ENCODE measurements at places on chromosomes 1 and 21.

GRCh38 chr1:29517251-29518086 is 281.1 kb downstream of the PTPRU start:
- DNase-seq, result no peak

- no peak for DNase-seq
These were observed 702.8 kb downstream of the PTPRU start for GRCh38 chr1:29939079-29939478.

DNA sequence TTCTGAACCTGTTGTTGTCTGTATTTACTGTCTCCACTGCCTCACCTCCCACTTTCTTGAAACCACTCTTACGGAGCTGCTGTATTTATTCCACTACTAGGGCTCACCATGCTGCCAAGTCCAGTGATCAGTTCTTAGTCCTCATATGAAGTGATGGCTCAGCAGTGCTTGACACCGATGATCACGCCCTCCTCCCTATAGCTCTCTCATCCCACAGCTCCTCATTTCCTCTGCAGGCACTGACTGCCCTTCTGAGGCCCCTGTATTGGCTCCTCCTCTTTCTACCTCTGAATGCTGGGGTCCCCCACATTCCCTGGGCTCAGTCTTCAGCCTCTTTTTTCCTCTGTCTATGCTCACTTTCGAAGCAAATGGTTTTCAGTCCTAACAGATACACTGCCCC is 3.4 kb downstream of the CLCA1 start:
- no peak for DNase-seq

DNA sequence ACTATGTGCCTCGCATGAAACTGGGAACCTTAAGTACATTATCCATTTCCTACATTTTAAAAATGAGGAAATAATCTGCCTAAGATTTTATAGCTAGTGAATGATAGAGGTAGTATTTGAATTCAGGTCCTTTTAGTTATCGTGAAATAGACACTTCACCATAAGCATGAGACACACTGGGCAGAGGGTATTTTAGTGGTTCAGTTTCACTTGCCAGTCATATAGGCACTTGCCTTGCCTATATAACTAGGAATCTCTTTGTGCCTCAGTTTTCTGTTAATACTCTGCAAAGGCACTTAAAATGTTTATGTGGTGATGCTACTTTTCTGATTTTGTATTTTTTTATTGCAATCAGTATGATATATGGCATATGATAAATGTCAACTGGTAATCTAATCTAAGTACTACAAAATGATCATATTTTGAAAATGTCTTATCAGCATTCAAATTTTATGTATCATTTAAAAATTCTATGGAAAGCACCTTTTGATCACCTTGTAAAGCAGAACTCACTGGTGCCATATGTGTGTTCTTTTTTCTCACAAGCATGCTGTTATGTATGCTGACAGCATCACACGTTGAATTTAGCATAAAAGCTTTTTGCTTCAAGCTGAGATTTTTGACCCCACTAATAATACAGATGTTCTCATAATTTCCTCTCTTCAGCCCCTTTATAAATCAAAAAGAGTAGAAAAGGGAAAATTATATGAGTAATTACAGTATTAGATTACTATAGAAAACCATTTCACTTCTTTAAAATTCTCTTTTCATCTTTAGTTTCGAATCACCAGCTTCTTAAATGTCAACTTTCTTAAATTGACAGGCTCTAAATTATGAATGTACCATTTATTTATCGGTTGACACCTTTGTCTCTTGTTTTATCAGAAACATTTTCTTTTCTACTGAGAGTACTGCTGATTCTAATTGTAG is 52.6 kb downstream of the RPS6KC1 start:
- no peak for DNase-seq

GRCh38 chr1:119191325-119191724 is 50.9 kb upstream of the WARS2 start:
- DNase-seq, result no peak

DNA sequence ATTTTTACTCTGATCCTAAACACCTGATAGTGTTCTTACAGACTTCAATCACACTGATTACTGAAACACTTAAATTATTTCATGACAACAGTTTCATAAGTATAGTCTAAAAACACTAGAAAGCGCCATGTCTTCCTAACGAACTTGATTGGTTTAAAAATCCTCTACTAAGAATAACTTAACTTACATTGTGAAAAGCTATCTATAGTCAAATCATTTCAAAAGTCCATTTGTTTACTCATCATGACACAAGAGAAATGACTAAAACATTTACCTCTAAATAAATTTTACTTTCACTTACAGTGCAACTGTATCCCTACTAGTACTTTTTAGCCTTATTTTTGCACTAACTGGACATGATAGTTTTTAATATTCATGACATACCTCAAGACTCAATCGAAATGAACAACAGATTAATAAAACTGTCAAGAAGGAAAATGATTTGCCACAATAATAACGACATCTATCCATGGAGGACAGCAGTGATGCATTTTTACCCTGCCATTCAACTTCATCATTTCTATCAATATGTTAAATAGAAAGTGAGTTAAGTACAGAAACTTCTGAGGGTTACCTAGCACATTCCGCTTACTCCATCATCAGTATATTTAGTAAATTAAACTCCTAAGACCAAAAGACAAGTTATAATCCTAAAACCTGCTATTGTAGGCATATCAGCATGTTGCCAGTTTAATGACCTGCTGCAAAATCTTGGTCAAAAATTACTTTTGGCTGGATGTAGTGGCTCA is 38.4 kb downstream of the AHCTF1 start:
- no peak for DNase-seq

DNA sequence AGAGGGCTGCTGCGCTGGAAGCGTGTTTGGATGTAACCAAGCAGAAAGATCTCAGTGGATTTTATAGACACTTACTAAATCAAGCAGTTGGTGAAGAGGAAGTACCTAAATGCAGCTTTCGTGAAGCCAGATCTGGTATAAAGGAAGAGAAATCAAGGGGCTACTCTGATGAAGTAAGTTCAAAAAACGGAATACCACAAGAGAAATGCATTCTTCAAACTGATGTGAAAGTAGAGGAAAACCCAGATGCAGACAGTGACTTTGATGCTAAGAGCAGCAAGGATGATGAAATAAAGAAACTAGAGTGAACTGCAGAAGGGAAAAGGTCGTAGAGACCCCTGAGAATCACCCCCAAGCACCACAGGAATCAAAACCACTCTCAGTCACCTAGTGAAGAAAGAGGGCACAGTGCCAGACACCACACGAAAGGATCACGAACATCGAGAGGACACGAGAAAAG is 40.8 kb upstream of the NEXN start:
- peak; percentile 14 for DNase-seq

DNA sequence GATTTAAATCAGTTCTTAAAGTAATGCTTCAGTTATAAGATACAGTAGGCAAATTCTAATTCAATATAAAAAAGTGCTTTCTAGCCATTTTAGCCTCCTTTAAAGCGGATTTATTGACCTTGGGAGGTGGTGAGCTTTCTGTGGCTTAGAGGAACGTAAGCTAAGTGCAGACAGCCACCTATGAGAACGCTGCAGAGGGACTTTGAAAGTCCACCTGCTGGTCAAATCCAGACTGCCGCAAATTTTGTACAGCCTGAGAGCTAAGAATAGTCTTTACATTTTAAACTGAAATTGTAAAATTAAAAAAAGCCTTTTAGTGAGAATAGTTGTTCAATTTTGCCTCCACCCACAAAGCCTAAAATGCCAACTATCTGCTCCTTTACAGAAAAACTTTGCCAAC is 67.0 kb upstream of the SSX2IP start:
- DNase-seq, result no peak

DNA sequence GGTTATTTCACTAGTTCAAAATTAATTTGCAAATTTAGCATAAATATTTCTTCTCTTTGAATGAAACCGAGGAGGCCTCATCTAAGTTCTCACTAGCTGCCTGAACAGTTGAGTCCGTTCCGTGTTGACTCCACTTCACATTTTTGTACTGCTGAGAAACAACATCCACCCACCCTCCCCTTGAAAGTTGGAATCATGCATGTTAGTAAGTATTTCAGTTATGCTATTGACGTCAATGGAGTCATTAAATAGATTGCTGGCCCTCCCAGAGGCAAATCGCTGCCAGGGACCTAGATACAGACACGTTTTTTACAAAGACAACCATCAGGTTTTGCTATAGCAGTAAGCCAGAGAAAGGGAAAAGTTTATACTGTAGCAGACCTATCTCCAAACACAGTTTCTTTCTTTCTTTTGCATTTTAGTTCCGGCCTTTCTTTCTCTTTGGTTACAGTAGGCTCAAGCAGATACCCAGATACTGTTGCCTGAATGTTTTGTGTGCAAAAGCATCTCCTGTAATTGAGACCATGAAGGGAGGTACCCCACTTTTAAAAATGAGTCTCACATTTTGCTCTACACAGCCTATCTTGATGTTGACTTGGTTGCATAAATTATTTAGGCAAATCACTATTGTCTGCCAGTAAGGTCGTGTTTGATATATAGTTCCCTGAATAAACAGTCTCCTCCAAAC is 262.6 kb upstream of the SGIP1 start:
- peak; percentile 84 for DNase-seq

GRCh38 chr1:161718559-161719324 is 2.6 kb upstream of the FCRLB start:
- no peak for DNase-seq

- no peak for DNase-seq
These were observed 59.9 kb downstream of the WARS2 start for GRCh38 chr1:119080586-119080985.

- DNase-seq, result no peak
These were observed 48.7 kb downstream of the TESK2 start for GRCh38 chr1:45442272-45442671.

- DNase-seq, result no peak
These were observed 149.0 kb downstream of the ROR1 start for GRCh38 chr1:63922848-63923247.

GRCh38 chr1:212060632-212061472 is 25.3 kb downstream of the DTL start:
- DNase-seq, result no peak

GRCh38 chr1:29756085-29756484 is 519.8 kb downstream of the PTPRU start:
- no peak for DNase-seq

- DNase-seq, result no peak
These were observed 30.3 kb upstream of the PPP2R5A start for GRCh38 chr1:212254853-212255363.

GRCh38 chr1:119549719-119550132 is 42.7 kb downstream of the HSD3B1 start:
- peak; percentile 52 for DNase-seq

DNA sequence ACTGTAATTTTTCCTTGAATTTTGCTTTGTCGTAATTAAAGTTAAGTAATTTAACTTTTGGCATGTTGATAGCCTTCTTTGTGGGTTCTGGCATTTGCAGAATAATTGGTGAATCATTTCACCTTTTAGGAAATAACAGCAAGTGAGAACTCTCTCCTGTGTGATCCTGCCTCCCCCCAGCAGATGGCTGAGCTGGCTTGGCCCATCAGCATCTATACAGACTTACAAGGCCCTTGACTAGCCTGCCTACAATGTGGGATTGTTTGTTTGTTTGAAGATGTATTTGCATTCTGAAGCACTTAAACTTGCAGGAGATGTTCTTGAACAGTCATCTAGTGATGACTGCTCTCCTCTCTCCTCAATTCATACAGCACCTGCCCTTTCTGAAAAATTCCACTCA is 55.9 kb downstream of the MACO1 start:
- DNase-seq, result peak; percentile 18

- DNase-seq, result no peak
These were observed 18.1 kb upstream of the SLC19A1 start for GRCh38 chr21:45560106-45561021.

DNA sequence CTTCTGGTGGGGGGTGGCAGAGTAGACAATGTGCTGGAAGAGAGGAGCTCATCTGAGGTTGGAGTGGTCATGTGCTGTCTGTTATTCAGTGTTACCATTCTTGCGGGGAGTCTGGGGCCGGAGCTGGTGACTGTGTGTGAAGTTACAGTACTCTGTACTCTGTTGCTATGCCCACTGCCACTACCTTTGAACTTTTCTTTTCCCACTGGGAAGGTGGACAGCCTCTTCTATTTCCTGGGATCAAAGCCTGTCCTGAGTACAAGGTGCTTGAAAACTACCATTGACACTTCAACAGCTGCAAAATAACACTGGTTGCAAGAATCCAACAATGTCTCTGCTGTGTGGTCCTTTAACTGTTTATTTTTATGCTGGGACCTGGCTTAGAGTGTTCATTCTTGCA is 66.4 kb upstream of the ZNF326 start:
- DNase-seq, result no peak

- DNase-seq, result peak; percentile 74
These were observed 16.3 kb upstream of the CD2 start for GRCh38 chr1:116737855-116738321.

GRCh38 chr1:89974256-89974655 is 20.7 kb upstream of the ZNF326 start:
- DNase-seq, result no peak

- DNase-seq, result peak; percentile 1
These were observed 38.5 kb downstream of the COQ8A start for GRCh38 chr1:226978432-226979114.

DNA sequence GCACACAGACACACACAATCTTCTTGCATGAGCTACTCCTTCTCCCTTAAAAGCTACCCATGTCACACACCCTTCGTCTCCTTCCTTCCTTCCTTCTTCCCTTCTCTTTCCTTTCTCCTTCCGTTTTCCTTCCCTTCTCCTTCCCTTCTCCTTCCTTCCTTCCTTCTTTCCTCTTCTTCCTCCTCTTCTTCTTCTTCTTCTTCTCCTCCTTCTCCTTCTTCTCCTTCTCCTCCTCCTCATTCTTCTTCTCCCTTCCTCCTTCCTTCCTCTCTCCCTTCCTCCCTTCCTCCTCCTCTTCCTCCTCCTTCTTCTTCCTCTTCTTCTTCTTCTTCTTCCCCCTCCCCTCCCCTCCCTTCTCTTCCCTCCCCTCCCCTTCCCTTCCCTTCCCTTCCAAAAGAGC is 52.1 kb upstream of the LEPR start:
- no peak for DNase-seq

DNA sequence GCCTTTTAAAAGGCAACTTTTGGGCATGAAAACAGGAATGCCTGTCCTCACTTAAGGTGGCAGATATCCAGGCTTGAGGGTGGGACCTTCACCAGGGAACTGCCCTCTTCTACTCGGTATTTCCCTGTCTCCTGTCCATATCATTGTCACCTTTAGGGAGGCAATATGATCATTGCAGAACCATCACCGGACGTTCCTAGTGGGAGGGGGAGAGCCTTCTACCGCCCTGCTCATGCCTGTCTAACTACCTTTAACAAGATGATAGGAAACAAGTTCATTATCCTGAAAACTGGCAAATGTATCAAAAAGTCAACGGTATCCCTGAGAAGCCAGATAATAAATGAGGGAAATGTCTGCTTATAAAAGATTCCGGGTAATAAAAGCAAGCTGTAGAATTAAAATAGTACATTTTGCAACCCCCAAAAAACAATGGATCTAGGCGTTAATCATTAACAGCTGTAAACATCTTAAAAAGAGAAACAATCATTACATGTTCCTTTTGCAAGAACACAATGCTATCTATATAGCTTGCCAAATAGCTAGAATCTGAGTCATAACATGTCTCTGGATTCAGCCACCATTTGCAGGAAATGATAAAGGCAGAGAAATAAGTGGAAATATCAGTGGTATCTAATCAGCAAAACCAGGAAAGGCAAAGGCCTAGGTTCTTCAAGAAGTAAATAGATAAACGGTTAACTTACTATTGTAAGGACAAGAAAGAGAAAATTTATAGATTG is 852.9 kb upstream of the ADGRL4 start:
- DNase-seq, result no peak

All from activated naive CD4-positive, alpha-beta T cell treated with anti-CD3 and anti-CD28 coated beads for 36 hours (primary cell).